ENCODE measurements at places on chromosomes 5 and 9.

- DNase-seq, result no peak
These were observed 160.5 kb downstream of the BNC2 start for GRCh38 chr9:16709924-16710323.

DNA sequence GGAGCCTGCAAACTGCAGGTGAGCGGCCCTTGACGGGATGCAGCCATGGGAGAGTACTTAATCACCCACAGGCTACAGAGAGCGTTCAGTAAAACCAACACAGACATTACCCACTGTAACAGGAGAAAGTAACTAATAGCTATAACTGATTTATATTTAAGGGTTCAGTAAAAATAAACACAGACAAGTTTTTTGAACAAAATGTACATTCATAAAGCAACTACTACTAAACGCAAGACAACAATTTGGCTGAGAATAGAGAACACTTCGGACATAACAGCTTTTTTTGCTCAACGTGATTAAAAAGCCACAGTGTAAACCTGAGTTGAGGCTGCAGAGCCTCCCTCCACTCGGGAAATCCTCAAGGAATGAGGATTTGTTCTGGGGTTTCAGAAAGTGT, 61.7 kb downstream of the LIFR start:
- no peak for DNase-seq

DNA sequence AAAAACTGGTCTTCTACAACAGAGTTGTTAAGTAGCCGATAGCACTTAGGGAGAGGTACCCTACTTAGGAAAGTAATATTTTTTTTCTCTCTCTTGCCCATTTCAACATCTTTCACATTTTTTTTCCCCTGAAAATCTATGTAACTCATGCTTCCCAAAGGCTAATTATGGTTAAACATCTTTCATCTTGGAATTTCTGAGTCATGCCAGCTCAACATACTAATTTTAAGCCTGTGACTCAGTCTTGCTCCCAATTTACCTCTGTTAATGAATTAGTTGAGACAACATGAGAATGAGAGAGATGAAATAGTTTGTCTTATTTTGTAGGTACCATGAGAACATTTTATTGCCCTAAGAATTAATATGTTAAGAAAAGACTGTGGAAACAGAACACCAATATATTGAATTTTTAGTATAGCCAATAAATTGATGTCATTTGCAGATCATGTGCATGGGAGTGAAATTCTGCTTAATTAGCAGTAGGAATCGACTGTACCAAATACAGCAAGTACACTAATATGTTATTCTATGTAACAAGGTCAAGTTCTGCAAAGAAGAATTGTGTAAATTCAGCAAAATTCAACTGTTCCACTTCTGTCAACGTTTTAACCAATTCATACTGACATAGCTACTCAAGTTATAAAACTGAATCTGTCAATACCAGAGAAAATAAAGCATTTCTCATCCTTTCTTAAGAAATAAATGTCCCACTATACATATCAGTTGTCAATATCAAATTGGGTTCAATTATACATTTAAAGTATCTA, 550.0 kb downstream of the PTPRD start:
- no peak for DNase-seq

DNA sequence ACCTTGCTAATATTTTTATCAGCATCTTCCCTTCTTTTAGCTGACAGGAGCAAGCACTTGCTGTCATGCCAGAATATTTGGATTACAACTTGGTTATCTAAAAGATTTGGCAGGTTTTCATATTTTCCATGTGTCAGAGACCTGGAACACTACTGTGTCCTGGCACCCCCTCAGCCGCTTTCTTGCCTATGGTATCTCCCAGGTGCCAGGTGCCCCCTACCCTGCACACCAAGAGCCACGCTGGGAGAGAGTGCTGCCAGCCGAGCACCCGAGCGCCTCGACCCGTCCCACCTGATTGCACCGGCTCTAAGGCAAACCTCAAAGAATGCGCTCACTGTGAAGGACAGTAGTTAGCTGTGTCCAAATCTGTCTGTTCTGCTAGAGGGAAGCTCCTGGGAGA, 84.8 kb downstream of the GTF3C4 start:
- no peak for DNase-seq

DNA sequence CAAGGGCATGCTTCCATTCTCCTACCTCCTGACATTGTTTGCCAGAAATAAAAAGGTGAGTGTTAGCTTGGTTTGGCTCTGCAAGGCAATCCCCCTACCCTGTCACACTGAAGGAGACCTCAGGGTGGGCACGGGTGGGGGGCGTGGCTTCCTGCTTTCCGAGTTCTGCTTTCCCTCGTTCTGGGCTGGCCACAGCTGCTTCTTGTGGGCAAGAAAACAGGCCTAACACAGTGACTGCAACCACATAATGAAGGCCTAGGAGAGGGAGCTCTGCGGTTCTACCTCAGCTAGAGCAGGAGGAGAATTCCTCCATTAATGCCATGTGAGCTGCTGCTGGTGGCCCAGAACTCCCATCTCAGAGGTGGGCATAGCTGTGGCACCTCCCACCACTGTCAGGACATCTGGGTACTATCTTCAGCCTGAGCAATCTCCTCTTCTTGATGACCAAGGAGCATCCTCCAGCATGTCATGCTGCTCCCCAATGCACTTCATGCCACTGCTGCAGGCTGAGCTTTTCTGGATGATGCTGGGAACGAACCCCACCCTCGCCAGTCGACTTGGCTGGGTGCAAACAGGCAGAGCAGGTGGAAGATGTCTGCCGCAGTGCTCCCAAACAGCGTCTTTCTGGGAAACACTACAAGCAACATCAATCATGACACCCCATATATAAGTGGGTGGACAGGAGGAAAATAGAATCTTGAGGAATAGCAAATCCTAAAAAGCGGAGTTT, 139.5 kb upstream of the RAPGEF1 start:
- DNase-seq, result no peak

- no peak for DNase-seq
These were observed 57.9 kb downstream of the ERBIN start for GRCh38 chr5:65984098-65984885.

GRCh38 chr5:144120661-144121180, 49.7 kb downstream of the YIPF5 start:
- no peak for DNase-seq

DNA sequence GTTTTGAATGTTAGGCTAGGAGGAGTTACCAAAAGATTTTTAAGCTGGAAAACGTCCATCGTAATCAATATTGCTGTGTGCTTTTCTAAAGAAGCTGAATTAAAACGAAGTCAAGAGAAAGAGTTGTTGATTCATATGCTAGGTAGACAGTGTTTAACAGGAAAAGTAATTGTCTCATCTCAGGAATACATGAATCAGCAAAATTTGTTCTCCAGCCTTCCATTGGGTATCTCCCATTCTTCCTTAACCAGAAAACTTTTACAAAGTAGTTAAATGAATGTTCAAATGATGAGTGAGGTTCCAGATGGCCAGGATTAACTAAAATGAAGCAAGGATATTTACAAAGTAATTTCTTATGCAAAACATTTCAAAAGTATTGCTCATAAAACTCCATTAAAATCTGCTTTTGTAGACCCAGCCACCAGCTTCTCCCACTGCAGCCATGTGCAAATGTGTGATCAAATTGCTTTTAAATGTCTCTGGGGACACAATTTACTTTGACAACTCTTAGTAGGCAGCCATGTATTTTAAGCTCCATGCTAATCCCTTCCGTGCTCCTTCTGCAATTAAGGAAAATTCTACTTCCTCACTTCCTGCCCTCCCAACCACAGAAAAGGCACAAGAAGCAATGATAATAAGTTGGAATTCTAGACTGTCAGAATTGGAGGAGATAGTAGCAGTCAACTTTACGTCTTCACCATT, 121.2 kb downstream of the HTR4 start:
- no peak for DNase-seq

DNA sequence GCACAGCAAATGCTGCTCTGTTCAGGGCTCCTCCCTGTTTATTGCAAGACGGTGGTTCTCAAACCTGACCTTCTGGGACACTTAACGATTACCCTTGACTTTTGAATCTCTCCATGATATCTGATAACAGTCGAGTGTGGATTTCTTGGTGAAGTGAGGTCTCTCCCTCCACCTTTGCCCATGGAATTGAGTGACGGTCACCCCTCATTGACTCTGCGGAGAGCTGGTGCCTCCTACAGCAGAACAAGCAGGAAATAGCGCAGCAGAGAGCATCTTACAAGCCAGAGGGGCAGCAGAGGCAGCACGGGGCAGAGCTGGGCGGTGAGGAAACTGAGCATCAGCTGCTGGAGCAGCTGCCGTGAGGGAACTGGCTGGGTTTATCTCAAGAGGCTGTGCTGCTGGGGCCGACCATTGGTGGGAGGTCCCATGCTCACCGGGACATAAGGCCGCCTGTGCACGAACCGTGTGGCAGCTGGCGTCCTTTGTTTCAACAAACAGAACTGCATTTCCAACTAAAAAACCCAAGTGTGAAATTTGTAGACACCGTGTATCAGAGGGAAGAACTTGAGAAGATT, 189.8 kb downstream of the MTRR start:
- no peak for DNase-seq

DNA sequence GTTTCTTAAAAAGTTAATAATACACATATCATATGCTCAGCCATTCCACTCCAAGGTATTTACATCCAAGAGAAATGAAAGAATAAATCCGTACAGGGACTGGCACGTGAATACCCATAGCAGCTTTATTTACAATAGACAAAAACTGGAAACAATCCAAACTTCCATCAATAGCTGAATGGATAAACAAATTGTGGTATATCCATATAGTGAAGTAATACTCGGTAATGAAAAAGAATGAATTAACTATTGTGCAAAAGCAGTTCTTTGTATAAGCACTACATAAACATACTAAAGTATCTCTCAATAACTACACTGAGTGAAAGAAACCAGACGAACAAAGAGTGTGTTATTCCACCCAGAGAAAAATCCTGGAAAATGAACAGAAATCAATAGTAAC, 17.6 kb downstream of the COL23A1 start:
- DNase-seq, result no peak

GRCh38 chr9:1207686-1208085, 157.5 kb downstream of the DMRT2 start:
- DNase-seq, result peak; percentile 90

- no peak for DNase-seq
These were observed 315 bp downstream of the UBQLN1 start for GRCh38 chr9:83707518-83707767.

- peak; percentile 32 for DNase-seq
These were observed 302.7 kb upstream of the RFX3 start for GRCh38 chr9:3828495-3828894.

- no peak for DNase-seq
These were observed 137.5 kb downstream of the MAT2B start for GRCh38 chr5:163642904-163643303.

GRCh38 chr5:112253478-112254250, 165.4 kb downstream of the EPB41L4A start:
- peak; percentile 12 for DNase-seq

DNA sequence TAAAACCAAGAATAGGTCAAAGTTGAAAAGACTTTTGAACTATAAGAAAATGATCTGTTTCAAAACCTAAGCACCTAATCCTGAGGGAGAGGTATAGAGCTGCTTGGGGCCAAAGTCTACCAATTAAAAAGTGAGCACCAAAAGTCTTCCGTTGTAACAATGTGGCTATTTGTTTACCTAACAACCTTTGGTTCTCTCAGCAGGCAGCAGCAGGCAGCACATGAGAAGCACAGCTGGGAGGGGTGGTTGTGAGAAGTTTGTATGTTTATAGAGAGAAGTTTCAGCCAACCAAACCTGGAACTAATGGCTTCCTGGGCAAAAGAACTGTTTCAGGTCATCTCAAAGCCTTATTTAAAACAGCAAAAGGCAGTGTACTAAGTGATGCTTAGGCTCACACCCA, 59.8 kb upstream of the TBC1D9B start:
- no peak for DNase-seq

GRCh38 chr5:83368319-83368718, 103.2 kb upstream of the VCAN start:
- peak; percentile 88 for DNase-seq

DNA sequence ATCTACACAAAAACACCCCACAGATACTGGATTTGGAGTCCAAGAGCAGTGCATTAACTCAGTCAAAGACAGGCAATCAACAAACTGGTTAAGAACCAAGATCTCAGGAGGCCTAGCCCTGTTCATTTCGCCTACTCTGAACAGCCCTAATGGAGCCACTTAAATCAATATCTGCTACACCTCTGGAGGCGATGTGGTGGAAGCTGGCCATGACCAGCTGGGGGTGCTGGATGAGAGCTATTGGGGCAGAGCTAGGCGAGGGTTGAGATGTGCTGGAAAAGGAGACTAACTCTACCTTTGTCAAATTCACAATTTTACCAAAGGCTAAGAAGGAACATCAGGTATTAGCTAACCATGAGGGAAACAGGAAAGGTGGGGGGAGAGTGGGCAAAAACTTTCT, 23.3 kb upstream of the ARSB start:
- DNase-seq, result no peak

DNA sequence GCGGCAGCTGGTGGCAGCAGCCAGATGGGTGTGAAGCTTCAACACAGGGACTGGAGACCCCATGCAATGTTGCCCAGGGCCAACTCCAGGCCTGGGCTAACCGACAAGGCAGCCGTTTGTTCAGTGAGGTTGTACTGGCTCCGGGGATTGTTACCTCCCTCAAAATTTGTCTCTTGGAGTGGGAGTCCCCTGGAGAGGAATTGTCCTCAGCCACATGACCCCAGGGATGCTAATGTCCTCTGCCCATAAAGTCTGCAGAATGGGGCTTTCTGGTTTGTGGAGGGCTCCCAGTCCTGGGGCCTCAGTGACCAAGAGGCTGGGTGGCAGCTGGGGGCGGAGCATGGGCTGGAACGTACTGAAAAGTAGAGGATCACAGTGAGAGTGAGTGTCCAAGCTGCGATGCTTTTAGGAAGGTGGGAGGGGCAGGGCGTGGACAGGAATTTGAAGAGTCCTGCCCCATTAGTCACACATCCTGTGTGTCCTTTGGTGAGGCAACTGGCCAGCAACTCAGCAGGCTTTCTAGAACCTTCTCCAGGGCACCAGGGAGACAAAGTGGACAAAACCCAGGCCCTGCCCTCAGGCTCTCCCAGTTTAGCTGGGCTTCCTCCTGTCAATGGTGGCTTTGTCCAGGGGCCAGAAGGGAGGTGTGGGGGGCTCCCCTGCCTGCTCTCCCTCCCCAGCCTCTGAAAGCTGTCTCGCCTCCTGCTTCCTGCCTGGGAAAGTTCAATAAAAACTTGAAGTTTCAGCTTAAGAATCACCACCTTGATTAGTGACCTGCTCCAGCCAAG, 114.0 kb downstream of the NSG2 start:
- DNase-seq, result no peak

GRCh38 chr5:4361753-4362152, 766.1 kb downstream of the IRX1 start:
- no peak for DNase-seq

GRCh38 chr9:128068386-128069205, 564 bp downstream of the SLC25A25 start:
- DNase-seq, result no peak

- no peak for DNase-seq
These were observed 64.5 kb downstream of the C9orf152 start for GRCh38 chr9:110143485-110143884.

GRCh38 chr9:84668196-84669012, 1.1 kb upstream of the NTRK2 start:
- DNase-seq, result no peak

GRCh38 chr5:7493081-7493480, 97.1 kb downstream of the ADCY2 start:
- no peak for DNase-seq

GRCh38 chr5:180180421-180180820, 28.6 kb downstream of the RASGEF1C start:
- no peak for DNase-seq

All from skeletal muscle cell (primary cell).